Omental fat pad (tissue), 4 donors: ENCODE measurements at places on chromosomes 6 and 20.

DNA sequence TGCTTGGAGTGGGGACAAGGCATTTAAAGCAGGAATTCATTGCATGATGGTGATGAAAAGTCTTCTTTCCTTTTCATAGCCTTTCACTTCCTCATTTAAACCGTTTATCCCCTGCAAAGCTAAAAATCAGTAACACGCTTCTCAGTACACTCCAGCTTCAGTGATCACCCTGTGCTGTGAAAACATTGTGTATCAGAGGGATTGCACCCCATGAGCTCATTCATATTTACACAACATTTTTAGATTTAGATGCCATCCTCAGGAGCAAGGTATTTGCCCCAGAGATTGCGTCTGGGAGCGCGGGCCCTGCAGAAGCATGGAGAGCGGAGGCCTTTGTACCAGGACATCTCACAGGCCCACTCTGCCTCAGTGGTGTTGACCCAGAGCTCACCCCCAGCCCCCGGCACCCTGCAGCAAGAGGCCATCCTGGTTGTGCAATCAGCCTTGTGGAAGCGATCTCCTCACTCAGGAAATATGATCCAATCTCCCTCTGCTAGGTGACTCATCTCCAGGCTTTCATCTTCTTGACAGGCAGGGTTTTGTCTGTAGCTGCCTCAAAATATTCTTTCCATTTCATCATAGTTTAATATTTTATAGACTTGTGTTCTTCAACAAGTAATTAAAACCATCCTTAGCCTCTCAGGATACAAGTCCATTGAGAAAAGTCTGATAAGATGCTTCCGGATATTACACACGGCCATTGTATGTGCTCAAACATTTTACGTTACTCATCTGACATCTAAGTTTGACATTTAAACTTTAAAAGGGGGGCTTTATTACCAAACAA is 38.9 kb upstream of the THBS2 start:
- no peak for DNase-seq

DNA sequence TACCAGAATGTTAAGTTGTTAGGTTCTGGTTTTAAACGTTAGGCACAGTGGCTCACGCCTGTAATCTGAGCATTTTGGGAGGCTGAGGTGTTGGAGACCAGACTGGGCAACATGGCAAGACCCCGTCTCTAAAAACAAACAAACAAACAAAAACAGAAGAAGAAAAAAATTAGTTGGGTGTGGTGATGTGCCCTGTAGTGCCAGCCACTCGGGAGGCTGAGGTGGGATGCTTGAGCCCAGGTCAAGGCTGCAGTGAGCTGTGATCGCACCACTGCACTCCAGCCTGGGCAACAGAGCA is 19.4 kb downstream of the NOL4L start:
- no peak for DNase-seq

GRCh38 chr20:37936451-37936850 is 33.5 kb downstream of the VSTM2L start:
- DNase-seq, result no peak

- DNase-seq, result no peak
These were observed 252.7 kb downstream of the DHX35 start for GRCh38 chr20:39214828-39215227.

DNA sequence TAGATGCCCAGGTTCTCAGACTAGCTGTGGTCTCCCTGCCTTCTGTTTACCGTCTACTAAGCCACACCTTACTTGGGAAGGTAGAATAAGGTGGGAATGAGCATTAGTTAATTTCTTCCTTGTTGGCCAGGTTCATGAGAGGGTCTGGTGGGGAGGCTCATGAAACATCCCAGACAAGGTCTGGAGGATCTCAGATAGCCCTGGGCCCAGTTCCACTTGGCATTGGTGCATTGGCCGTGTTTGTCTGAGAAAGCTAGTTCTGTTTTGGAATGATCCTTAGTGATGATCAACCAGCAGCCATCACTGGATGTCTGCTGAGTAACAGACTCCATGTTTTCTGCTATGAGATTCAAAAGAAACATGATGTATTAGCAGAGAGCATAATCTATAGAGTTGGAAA is 155.1 kb downstream of the SLC24A3 start:
- no peak for DNase-seq

GRCh38 chr20:24629668-24630067 is 160.2 kb downstream of the SYNDIG1 start:
- no peak for DNase-seq

GRCh38 chr6:111828809-111829208 is 44.4 kb downstream of the FYN start:
- no peak for DNase-seq

DNA sequence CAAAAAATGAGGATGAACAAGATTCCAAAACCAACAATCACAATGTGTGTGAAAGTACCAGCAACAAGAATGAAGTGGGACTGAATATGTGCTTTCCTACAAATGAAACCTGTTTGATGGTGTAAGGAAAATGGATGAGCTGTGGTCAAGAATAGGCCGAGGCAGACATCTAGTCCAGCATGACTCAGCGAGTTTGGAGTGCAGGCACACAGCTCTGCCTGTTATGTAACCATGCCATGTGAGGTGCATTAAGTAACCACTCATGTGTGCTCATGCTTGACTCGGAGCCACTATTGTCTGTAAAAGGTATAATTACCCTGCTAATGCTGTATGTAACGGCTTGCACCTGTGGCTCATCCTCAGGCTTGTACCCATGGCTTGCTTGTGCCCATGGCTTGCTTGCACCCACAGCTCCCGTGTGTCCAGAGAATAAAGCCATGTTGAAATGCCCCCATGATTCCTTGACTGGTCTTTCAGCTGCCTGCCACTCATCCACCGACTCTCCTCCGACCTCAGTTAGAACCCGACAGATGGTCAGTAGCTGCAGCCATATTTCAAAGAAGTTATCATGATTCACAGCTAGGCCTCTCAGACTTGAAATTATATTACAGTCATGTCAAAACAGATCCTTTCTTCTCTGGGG is 98.7 kb downstream of the BACH2 start:
- no peak for DNase-seq

- no peak for DNase-seq
These were observed 84.7 kb downstream of the CD164 start for GRCh38 chr6:109297406-109298110.

- no peak for DNase-seq
These were observed 326.0 kb upstream of the RSPO3 start for GRCh38 chr6:126792340-126793085.

DNA sequence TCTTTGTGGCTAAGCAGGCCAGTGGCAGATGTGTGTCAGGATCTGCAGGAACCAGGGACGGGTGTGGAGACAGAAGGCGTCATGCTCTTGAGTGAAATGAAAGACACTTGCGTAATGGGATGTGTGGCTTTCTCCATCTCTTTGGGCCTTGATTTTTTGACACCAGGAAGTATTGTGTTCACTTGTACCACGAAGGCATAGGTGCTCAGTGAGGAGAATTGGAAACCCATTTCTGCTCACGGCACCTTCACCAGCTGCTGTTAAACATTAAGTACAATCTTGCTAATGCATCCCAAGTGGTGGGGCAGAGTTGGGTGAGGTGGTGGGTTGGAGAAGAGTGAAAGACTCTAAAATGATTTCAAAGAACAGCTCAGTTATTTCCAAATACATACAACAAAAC is 30.0 kb downstream of the GJA10 start:
- no peak for DNase-seq

GRCh38 chr6:36071281-36071680 is 43.7 kb downstream of the MAPK14 start:
- DNase-seq, result no peak

GRCh38 chr6:71498638-71499037 is 210.0 kb downstream of the OGFRL1 start:
- DNase-seq, result no peak

DNA sequence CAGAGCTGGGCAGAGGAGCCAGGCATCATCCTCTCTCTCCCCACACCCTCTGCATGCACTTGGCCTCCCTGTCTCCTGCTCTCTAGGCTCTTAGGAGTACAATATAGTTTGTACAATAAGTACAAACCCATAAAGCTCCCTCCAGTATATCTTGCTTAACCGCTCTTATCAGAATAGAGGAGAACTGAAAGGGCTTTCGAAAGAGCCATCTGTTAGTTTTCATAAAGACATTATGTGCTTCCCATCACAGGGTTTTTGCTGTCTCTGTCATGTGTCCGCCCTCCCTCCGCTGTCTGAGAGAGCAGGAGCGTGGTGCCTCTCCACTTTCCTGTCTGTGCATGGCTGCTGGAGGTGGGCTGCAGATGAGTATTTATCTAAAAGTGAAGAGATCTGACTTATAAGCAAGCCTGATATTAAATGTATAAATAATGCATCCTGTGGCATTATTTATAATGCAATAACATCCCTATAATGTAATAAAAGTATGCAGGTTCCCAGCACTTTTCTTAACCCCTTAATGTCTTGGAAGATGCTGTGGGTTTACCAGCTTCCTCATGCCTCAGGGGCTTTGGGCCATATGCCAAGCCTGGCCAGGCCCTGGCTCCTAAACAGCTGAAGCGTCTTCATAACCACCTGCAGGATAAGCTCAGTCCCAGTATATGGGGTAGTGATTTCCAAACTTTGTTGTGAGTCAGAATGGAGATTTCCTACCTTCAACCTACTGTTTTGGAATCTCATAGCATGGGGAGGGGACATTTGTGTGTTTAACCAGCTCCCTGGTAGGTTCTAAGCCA is 297.1 kb downstream of the DHX35 start:
- DNase-seq, result no peak

DNA sequence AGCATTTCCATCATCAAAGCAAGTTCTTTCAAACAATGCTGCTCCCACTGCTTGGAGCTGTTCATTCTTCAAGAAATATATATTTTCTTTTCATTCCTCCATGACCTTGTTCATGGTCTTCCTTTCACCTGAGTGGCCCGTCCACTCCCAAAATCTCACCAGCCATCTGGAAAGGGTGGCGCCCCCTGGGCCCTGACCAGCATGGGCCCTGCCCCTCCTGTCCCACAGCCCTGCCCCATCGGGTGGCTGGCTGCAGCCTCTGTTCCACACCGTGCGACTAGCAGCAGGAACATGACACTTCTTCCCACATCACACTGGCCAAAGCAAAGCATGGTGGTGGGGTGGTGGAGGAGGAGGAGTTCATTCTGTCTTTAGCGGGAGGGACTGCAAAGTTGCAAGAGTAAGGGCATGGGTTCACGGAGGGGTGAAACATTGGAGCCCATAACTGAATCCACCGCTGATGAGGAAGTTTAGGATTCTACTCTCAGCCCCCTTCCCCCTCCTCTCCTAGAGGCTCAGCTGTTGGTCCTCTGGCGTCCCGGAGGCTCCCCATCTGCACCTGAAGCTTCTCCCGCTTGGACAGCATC is 195.2 kb upstream of the SLC24A3 start:
- no peak for DNase-seq

- no peak for DNase-seq
These were observed 21.6 kb upstream of the POM121L2 start for GRCh38 chr6:27333642-27334040.

- DNase-seq, result no peak
These were observed 10.9 kb downstream of the CCM2L start for GRCh38 chr20:32021091-32021490.

DNA sequence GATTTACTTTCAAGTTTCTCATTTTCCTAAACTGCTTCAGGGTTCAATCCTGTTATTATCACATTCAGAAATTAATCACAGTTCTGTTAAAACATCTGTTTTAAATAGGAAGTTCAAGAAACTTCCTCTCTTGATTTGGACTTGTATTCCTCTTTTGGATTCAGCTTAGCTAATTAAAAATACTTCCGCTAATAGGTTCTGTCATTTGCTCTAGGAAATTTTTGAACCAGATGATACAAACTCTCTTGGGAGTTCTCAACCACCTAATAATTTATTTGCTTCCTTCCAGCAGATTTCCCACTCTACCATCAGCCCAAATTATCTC is 15.9 kb upstream of the TMEM30A start:
- no peak for DNase-seq

DNA sequence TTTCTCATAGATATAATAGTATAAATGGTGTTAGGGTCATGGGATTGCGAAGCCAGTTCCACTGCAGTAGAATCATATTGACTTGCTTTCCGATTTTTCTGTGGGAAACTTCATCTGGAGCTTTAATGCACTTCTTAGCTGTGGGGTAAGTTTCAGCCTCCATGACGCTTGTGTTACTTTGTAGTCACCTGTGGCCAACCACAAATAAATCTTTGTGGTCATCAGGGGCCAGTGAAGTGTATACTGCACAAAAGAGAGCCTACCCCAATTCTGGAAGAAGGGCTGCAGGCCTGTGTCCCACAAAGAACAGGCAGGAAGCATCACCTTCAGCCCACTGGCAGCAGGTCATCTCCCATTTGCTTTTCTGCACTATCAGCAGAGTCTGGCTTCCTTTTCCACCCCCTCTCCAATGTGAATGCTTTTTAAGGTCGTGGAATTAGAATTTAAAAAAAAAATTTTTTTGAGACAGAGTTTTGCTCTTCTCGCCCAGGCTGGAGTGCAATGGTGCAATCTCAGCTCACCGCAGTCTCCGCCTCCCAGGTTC is 32.0 kb downstream of the MTHFD1L start:
- DNase-seq, result no peak
